ENCODE measurements at places on chromosomes 13 and 19.

DNA sequence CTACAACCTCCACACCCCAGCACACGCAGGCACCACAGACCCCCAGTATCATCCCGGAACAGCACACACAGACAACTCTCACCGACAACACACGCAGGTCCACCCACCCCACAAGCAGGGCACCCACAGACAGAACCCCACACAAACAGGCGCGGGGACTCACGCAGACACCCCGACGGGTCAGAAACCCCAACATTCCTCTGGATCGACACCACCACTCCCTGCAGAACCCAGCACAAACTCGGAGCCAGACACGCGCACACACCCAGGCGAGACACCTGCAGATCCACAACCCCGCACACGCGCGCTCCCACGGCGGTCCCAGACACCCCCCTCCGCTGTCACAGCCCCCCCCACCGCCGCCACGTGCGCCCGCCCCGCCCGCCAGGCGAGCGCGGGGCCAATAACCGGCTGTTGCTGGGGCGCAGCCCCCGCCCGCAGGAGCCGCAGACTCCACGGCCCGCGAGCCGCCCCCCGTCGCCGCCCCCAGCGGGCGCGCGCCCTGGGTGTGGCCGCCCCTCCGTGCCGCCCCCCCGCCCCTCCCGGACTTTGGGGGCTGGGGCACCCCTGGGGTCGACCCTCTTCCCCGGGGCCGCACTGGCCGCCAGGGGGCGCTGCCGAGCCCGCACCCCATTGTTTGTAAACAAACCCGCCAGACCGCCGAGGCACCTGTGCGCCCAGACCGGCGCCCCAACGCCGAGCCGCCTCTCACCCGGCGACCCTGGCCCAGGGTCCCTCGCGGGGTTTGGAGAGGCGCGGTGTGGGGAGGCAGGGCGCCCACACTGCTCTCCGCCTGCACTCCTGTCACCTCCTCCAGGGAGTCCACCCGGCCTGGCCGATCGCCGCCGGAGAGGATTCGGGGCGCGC, 712 bp downstream of the BBC3 start:
- DNase-seq = no peak

DNA sequence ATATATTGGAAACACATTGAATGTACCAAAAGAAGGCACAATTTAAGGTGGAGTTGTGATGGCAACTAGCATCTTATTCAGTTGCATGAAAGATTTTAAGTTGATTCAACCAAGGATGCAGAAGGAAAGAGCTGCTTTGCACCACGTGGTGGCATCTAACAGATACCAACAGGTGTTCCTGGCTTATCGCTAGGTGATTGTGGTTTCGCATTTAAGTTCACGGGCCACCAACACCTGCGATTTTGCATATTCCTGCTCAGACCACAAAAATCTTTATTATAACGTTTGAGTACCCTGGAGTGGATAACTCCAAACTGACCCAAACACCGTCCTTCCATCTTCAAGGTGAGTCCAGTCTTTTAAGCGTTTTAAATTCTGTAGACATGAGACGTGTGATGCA, 45.3 kb downstream of the RGCC start:
- DNase-seq = no peak

GRCh38 chr13:59445812-59446211, 717.9 kb downstream of the DIAPH3 start:
- DNase-seq = no peak

DNA sequence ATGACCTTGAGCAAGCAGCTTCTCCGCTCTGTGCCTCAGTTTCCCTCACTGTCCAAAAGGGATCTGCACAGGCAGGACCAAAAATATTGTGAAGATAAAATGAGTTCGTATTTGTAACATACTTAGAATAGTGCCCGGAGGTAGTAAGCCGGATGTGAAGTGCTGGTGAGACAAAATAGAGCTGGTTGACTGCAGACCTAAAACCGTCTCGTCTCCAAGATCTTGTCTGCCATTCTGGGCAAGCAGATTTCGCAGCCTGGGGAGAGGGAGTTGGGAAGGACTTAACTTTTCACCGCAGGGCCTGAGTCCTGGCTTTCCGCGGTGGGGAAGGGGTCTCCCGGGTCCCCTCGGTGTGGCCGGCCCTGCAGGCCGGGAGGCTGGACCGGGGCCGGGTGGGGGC, 8.2 kb upstream of the BBC3 start:
- no peak for DNase-seq

- no peak for DNase-seq
Observed at GRCh38 chr13:107421028-107421427, 794.3 kb downstream of the LIG4 start.

Data from H54 (cell line).